ENCODE measurements at places on chromosomes 7 and 10. TPM values are rescaled to one million over a fixed set of nuclear protein-coding genes. Genes with fewer than 3 reads are reported as not detected.

Gene SUFU
- 8.9 TPM for total RNA-seq

Gene WNT8B
- 0.07 TPM for total RNA-seq

Gene GAD2
- not detected for total RNA-seq

Gene TRIL
- 1.3 TPM for total RNA-seq

Gene BRAF
- 16.4 TPM for total RNA-seq

Gene ALOX5
- total RNA-seq: 18.7 TPM

Gene BTBD16
- 2.0 TPM for total RNA-seq

Gene HOXA7
- total RNA-seq: 28.8 TPM

Gene DOCK1
- total RNA-seq: 39.5 TPM

Measured in kidney epithelial cell (primary cell).